ENCODE measurements at places on chromosomes 6 and 20.

GRCh38 chr6:33979750-33980149, 166.1 kb downstream of the GRM4 start:
- DNase-seq = no peak

- DNase-seq = peak; percentile 56
These were observed 130.8 kb downstream of the JPH2 start for GRCh38 chr20:44056010-44056698.

DNA sequence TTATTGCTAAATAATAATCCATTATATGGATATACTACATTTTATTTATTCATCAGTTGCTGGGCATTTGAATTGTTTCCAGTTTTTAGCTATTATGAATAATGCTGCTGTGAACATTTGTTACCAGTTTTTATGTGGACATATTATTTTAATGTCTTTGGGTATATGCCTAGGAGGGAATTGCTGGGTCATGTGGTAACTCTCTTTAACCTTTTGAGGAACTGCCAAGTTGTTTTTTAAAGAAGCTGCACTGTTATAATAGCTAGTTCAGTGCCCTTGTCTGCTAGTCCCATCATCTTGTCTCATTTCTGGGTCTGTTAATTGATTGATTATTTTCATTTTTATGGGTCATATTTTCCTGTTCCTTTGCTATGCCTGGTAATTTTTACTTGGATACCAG, 56.3 kb downstream of the FOXO3 start:
- no peak for DNase-seq

DNA sequence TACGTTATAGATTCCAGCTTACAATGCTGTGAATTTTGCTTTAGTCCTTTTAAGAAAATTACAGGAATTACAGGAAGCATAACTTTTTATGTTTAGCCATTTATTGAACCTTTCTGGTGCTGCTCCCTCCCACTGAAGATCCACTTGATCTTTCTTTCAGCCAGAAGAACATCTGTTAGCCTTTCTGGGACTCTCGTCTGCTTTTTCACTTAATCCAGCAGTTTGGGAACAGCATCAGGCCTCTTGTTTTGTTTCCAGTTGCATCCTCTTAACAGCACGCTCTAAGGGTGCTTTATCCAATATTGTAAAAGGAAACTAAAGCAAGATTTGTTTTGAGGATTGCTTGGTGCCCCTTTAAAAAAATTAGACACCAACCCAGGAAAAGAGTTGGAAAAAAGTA, 10.3 kb upstream of the CYP24A1 start:
- no peak for DNase-seq

- no peak for DNase-seq
These were observed 185.2 kb downstream of the FARS2 start for GRCh38 chr6:5446362-5447075.

DNA sequence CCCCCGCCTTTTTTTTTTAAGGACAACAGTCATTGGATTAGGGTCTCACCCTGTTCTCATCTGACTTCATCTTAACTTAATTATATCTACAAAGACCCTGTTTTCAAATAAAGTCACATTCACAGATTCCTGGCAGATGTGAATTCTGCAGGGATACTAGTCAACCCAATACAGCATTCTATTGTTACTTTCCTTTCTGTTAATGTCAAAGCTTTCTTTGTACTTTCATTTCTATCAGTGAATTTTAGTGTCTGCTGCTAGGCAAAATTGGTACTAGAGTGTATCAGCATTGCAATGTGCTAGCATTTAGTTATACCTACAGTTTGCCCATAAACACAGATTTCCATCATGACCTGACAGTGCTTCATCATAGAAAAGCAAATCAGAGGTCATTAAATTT, 281.9 kb downstream of the CDKAL1 start:
- DNase-seq = no peak

GRCh38 chr6:42045538-42046460, 4.5 kb upstream of the TAF8 start:
- DNase-seq = peak; percentile 88

GRCh38 chr6:7224731-7225130, 88.3 kb downstream of the SSR1 start:
- no peak for DNase-seq

DNA sequence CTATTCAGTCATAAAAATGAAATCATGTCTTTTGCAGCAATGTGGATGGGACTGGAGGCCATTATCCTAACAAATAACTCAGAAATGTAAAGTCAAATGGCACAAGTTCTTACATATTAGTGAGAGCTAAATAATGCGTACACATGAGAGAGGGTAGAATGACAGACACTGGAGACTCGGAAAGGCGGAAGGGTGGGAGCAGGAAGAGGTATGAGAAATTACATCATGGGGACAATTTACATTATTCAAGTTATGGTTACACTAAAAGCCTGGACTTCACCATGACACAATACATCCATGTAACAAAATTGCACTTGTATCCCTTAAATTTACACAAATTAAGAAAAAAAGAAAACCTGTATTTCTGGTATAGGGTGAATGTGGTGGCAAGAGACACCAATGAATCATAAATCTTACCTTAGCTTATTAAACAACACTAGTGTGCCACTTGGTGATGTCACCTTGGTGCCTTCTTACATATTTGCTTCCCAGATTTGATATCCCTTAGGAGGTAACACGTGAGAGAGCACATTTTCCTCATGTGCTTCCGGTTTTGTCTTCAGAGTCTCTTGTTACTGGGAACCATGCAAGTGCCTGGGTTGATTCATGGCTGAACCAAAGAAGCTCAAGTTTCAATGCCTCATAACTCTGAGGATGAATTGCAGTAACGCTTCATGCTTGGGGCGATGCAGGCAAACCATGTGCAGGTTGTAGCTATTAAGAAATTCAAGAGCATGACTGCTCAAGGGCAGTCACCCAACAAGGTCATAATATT, 84.6 kb downstream of the DCDC2 start:
- DNase-seq = no peak

GRCh38 chr6:68008445-68008844, 626.6 kb upstream of the ADGRB3 start:
- DNase-seq = no peak

DNA sequence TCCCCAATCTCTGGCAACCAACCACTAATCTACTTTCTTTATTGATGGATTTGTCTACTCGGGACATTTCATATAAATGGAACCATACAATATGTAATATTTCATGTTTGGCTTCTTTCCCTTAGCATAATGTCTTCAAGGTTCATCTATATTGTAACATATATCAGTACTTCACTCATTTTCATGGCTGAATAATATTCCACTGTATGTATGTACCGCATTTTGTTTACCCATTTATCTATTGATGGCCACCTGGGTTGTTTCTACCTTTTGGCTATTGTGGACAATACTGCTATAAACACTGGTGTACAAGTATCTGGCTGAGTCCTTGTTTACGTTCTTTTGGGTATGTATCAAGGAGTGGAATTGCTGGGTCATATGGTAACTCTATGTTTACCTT, 48.4 kb downstream of the PANK2 start:
- DNase-seq = no peak

- no peak for DNase-seq
These were observed 28.9 kb downstream of the ESF1 start for GRCh38 chr20:13755809-13756208.

DNA sequence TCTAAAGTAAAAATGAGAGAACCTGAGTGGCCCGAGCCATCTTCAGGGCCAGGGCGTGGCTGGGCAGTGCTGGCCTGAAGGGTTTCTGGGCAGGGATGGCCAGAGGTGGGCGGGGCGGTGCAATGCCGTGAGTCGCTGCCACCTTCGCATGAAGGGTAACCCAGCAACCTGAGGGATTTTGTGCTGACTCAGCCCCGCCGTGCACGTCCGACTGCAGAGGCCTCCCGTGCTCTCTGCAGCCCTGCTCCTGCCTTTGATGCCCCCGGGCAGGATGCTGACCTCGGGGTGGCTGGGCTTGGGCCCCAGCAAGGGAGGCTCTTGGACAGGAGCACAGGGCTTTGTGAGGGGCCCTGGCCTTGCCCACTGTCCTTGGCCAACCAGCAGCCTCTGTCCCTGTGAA, 81.7 kb upstream of the GATA5 start:
- DNase-seq = no peak

DNA sequence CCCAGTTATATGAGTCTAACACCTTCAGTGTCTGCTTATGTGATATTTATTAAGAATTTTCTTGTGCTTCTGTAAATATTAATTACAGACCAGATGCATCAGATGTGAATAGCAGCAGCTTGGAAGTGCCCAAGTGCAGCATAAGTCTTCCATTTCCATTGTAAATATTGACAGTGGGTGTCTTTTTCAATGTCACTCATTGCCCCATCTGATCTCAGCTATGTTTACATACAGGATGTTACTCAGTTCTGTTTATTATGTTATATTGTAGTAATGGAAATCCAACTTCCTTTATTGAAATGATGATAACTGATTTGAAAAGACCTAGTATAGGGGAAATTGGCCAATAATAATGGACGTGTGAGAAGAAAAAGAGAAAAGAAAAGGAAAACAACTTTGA, 296.7 kb downstream of the SAMD5 start:
- DNase-seq = no peak

- DNase-seq = no peak
These were observed 1692.2 kb downstream of the HACE1 start for GRCh38 chr6:103167345-103168071.

- DNase-seq = no peak
These were observed 1.8 kb downstream of the ENTPD6 start for GRCh38 chr20:25197183-25197869.

- no peak for DNase-seq
These were observed 114.7 kb downstream of the PSMB1 start for GRCh38 chr6:170438402-170438753.

DNA sequence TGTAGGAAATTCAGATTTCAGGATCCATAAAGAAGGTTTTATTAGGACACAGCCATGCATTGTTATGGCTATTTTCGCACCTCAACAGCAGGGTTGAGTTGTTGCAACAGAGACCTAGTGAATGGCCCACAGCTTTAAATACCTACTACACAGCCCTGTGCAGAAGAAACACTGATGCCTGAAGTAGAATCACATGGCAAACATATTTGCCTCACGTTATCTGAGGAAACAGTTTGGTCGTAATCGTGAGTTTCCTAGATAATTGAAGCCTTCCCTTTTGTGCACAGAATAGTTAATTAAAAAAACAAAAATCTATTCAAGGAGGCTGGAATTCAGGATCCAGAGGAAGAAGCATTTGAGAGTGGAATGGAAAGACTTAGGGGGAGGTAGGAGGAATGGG, 55.1 kb downstream of the GCNT2 start:
- no peak for DNase-seq

DNA sequence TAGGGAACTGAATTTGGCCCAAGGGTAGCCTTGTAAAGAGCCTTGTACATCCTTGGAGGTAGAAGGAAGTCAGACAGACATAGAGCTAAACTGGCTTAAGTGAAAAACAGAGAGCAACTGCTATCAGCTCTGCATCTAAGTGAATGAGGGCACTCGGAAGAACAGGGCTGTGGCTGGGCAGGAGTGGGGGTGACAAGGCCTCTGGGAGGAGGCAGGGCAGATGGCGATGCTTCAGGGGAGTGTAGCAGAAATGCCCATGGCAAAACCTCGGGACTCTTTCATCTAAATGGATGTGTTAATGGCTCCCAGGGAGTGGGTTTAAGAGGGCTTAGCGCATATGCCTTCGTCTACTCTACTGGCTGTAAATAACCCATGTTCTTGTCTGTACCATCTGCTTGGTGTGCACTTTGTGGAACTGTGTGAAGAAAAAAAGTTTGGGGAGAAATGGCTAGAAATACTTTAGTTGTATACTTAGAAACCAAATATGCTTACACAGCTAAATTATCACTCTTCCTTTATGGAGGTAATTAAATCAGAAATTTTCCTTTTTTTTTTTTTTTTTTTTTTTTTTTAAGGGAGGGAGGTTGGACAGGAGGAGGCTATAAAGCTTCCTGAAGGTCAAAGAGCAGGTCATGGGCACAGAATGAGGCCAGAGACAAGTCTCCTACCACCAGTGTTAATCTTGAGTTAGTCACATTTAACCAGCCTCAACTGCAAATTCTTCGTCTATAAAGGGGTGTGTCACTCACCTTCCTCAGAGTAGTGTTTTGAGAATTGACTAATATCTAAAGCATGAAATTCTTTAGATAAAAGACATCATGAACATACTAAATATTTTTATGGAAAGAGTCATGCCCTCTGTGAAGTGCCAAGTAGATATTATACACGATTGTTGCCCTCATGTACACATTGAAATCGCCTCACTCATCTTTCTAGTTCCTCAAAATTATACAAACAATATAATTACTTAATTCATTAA, 60.9 kb downstream of the FYN start:
- DNase-seq = no peak

DNA sequence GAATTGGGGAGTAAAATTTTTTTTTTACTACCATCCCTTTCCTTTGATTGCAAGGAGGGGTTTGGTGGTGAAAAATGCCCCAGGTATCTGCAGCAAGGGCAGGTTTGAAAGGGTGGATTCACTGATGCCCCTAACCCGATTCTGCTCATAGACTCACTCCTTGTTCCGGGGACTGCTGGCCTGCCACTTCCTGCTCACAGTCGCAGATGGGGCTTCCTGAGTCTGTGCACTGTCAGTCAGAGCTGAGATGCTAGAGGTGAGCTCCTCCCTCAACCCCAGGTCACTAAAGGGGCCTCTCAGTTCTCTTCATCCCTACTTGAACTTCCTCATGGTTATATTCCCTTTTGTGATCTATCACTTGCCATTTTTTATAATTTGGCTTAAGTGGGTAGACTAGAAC, 357.9 kb downstream of the FARS2 start:
- DNase-seq = peak; percentile 18

DNA sequence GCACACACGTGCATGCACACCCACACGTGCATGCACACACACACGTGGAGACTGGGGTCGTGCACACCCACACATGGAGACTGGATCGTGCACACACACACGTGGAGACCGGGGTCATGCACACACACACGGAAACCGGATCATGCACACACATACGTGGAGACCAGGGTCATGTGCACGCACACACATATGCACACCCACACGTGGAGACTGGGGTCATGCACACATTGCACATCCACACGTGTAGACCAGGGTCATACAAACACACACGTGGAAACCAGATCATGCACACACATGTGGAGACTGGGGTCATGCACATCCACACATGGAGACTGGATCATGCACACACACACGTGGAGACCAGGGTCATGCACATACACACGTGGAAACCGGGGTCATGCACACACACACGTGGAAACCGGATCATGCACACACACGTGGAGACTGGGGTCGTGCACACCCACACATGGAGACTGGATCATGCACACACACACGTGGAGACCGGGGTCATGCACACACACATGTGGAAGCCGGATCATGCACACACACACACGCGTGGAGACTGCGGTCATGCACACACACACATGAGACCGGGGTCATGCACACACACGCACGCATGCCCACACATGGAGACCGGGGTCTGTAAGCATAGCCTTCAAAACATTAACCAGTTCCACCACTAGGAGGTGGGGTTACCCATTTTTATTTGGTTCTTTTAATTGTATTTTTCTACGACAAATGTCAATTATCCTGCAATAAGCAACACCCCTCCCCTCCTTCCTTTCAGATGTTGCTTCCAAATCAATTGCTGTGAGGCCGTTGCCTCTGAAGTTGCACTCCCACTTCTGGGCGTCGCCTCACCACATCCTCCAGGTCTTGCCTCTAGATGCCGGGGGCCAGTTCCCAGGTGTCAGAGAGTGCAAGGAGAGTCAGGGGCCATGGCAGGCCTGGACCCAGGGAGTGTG, 95.8 kb downstream of the TMEM242 start:
- no peak for DNase-seq

- DNase-seq = no peak
These were observed 13.6 kb upstream of the MYMX start for GRCh38 chr6:44202972-44203750.

Measured in stimulated activated CD4-positive, alpha-beta T cell treated with anti-CD3 and anti-CD28 coated beads, Interleukin-4, amount 100 ng/mL, for 4 hours (primary cell).